ENCODE measurements at places on chromosomes 4 and X. TPM values are rescaled to one million over a fixed set of nuclear protein-coding genes. Genes with fewer than 3 reads are reported as not detected.

USP17L13 gene
- not detected for total RNA-seq

LRP2BP gene
- total RNA-seq, result 1.6 TPM

SOWAHD gene
- total RNA-seq, result not detected

ATP8A1 gene
- 13.0 TPM for total RNA-seq

MAGEA2B gene
- total RNA-seq, result not detected

HDX gene
- 12.6 TPM for total RNA-seq

Data from mesothelial cell of epicardium (in vitro differentiated cells).